ENCODE measurements at places on chromosomes 12 and 14. TPM values are rescaled to one million over a fixed set of nuclear protein-coding genes. Genes with fewer than 3 reads are reported as not detected.

DBX2 gene
- not detected for total RNA-seq

CLEC4C gene
- total RNA-seq, result not detected

ACSM4 gene
- not detected for total RNA-seq

KRT72 gene
- total RNA-seq, result not detected

A2M gene
- 71.5 TPM for total RNA-seq

CLEC1B gene
- total RNA-seq, result not detected

IAPP gene
- not detected for total RNA-seq

SRGAP1 gene
- 5.9 TPM for total RNA-seq

ADGRD1 gene
- total RNA-seq, result 0.26 TPM

CYP27B1 gene
- total RNA-seq, result 0.26 TPM

MAPK1IP1L gene
- 15.5 TPM for total RNA-seq

KRT73 gene
- total RNA-seq, result not detected

FSCB gene
- not detected for total RNA-seq

HOTAIR gene
- total RNA-seq, result not detected

REC8 gene
- total RNA-seq, result 0.87 TPM

HVCN1 gene
- total RNA-seq, result 4.9 TPM

MFAP5 gene
- 0.33 TPM for total RNA-seq

C14orf93 gene
- total RNA-seq, result 6.1 TPM

Data from dermis lymphatic vessel endothelial cell (primary cell).